ENCODE measurements at places on chromosomes 1 and 21. TPM values are rescaled to one million over a fixed set of nuclear protein-coding genes. Genes with fewer than 3 reads are reported as not detected.

Gene OR2G3
- total RNA-seq = not detected

Gene LIPI
- total RNA-seq = not detected

Gene INTS7
- total RNA-seq = 9.3 TPM

Gene S100B
- 0.28 TPM for total RNA-seq

All from regular cardiac myocyte (primary cell).